Activated naive CD4-positive, alpha-beta T cell (primary cell): ENCODE measurements at places on chromosomes 5 and 9.

DNA sequence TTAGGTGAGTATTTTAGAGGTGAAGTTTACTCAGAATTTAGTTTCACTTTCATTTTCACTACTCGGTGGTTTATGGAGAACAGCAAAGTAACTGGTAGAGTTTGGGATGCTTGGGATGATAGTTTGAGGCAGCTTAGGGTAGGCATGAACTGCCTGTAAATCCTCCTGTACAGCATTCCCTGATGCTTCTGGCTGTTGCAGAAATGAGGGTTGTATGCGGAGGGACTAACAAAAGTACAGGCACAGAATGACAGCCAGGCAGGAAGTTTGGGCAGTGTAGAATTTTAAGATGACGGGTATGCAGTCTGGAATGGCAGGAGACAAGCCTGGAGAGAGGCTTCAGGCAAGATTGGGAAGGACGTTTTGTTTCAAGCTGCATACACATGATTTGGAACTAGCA lies 48.0 kb upstream of the FAM120AOS start:
- DNase-seq = no peak

- no peak for DNase-seq
Measured at GRCh38 chr5:113047234-113047633, 70.6 kb downstream of the DCP2 start.

- DNase-seq = no peak
Measured at GRCh38 chr5:100790170-100790665, 112.9 kb downstream of the ST8SIA4 start.

- no peak for DNase-seq
Measured at GRCh38 chr5:65213921-65214525, 267.7 kb downstream of the ADAMTS6 start.

- DNase-seq = no peak
Measured at GRCh38 chr5:53446908-53447307, 33.5 kb upstream of the FST start.

DNA sequence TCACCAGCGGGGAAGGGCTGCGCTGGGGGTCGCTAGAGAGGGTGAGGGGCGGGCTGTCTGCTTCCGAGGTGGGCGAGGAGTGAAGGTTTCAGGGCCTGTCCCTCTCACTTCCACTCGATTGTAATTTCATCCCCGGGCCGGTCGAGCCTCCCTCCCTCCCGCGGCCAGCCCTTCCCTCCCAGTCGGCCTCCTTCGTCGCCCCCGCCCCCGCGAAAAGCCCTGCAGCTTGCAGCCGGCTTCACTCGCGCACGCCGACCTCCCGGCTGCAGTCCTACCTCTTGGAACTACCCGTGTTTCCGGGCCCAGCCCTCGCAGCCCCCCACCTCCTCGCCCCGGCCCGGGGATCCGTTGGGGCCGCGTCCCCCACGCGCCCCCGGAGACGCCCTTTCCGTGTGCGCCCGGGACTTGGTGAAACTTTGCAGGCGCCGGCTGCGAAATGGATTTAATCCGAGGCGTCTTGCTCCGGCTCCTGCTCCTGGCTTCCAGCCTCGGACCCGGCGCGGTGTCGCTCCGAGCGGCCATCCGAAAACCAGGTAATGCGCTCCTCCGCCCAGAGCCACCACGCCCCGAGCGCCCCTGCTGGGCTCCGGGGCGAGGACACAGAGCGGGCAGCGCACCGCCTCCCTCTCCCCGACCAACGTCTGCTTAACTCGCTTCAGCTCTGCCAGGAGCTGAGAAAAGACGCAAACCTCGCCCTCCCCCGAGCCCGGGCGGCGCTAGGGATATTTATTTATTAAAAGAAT lies at the start of gene EGFLAM:
TSS of gene EGFLAM (plus strand) at position 241 of the 743 bp plus-strand sequence. CDS start at position 437, 196 bp downstream.
- DNase-seq = no peak
